ENCODE measurements at places on chromosomes 7 and 10.
A peak's percentile ranks its signal among the peaks of the same experiment; 100 is the strongest.

- no peak for DNase-seq
These were observed 131.0 kb upstream of the C1GALT1 start for GRCh38 chr7:7051206-7051877.

GRCh38 chr10:89414879-89415821 is 782 bp downstream of the IFIT5 start:
- peak; percentile 17 for DNase-seq

GRCh38 chr7:14487701-14488395 is 414.7 kb downstream of the DGKB start:
- no peak for DNase-seq

DNA sequence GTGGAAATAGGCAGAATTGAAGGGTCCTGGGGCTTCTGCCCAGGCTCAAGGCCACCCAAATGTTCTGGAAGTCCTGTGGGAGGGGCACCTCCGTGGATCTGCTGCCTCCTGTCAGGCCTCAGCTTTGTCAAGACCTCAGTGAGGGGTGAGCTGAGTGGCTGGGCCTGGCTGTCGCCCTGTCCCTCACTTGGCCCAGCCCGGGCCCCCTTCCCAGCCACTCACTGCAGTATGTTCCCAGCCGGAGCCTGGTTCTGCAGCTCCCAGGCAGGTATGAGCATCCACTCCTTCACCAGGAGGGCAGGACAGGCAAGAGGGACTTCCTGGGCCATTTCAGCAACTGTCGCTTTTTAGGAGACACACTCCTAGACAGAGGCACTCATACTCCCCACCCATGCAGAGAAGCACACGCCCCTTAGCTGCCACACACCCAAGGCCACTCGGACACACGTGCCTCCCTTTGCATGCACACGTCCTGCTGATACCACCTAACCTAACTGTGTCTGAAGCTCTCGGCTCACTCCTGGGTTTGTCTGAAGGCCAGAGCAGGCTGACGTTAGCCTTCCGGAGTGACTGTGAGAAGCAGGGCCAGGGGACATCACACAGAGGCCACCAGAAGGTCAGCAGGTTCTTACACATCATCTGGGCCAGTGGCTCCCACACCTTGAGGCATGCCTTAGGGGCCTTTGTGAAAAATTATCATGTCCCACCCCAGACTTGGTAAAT is 72.2 kb upstream of the COL13A1 start:
- DNase-seq, result no peak

DNA sequence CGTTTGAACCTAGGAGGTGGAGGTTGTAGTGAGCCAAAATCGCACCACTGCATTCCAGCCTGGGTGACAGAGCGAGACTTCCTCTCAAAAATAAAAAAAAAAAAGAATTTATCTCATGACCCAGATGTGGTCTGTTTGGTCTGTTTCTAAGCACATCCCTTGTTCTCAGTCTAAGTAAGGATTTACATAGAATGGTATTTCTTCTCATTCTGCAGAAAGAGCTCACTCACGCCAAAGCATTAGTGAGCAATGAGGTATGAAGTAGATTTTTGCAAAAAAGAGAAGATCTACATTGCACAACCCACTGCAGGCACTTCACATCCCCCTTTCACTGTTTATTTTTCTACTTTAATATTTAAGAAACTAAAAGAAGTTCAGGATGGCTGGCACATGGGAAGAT is 76.5 kb upstream of the FGL2 start:
- DNase-seq, result no peak

All from stimulated activated CD8-positive, alpha-beta memory T cell treated with anti-CD3 and anti-CD28 coated beads, Interleukin-2, amount 100 ng/mL, for 48 hours (primary cell).